ENCODE measurements at places on chromosomes 16 and 17.
A peak's percentile ranks its signal among the peaks of the same experiment; 100 is the strongest.

DNA sequence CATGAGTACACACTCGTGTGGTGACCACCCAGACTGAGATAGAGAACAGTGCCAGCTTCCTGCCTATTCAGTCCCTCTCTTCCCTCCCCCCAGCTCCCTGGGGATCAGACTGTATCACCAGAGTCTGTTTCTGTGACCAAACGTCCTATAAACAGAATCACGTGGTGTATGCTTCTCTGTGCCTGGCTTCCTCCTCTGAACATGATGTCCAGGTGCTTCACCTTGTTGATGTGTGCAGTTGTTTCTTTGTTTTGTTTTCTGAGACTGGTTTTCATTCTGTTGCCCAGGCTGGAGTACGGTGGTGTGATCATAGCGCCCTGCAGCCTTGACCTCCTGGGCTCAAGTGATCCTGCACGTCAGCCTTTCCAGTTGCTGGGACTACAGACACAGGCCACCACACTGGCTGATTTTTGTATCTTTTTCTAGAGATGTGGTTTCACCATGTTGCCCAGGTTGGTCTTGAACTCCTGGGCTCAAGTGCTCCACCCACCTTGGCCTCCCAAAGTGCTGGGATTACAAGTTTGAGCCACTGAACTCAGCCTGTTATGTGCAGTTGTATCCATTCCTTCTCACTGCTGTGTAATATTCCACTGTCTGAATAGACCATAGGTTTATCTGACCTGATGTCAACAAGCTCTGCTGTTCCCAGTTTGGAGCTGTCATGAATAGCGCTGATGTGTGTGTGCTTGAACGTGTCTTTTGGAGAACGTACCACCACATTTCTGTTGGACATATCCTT is 28.9 kb upstream of the PRM1 start:
- H3K27ac ChIP-seq = no peak overlapping the region
- DNase-seq = no peak
- H3K36me3 ChIP-seq = no peaks in the 10 kb centered on the region
- H3K4me1 ChIP-seq = peaks cover 17% of the 10 kb centered on the region
- H3K27me3 ChIP-seq = no peaks in the 10 kb centered on the region

DNA sequence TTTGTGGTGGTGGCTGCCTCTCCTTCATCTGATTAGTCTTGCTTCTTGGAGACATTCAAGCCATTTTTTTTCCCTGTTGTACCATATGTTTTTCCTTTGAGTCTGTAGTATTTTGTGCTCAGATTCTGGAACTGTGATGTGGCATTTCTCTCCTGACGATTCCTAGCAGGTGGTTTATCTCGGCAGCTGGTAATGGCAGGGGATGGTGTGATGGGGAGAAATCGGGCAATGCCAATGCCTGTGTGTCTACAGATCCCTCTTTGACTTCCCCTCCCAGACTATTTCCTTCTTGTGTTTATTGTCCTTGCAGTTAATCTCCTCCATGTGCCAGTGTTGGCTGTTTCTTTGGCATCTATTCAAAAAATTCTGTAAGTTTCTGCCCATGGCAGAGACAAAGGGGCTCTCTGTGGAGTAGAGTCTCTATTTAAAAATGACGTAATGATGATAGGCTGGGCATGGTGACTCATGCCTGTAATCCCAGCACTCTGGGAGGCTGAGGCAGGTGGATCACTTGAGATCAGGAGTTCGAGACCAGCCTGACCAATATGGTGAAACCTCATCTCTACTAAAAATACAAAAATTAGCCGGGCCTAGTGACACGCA is 90.2 kb upstream of the ERCC4 start:
- DNase-seq = no peak
- peaks cover 2% of the 10 kb centered on the region for H3K27me3 ChIP-seq

- no peak for DNase-seq
- peaks cover 52% of the 10 kb centered on the region for H3K27me3 ChIP-seq
- H3K36me3 ChIP-seq = no peaks in the 10 kb centered on the region
- no peak overlapping the region for H3K27ac ChIP-seq
- H3K4me3 ChIP-seq = no peak overlapping the region
- H3K4me1 ChIP-seq = peaks cover 7% of the 10 kb centered on the region
These were observed 2.5 kb downstream of the SLC22A31 start for GRCh38 chr16:89197633-89198416.

DNA sequence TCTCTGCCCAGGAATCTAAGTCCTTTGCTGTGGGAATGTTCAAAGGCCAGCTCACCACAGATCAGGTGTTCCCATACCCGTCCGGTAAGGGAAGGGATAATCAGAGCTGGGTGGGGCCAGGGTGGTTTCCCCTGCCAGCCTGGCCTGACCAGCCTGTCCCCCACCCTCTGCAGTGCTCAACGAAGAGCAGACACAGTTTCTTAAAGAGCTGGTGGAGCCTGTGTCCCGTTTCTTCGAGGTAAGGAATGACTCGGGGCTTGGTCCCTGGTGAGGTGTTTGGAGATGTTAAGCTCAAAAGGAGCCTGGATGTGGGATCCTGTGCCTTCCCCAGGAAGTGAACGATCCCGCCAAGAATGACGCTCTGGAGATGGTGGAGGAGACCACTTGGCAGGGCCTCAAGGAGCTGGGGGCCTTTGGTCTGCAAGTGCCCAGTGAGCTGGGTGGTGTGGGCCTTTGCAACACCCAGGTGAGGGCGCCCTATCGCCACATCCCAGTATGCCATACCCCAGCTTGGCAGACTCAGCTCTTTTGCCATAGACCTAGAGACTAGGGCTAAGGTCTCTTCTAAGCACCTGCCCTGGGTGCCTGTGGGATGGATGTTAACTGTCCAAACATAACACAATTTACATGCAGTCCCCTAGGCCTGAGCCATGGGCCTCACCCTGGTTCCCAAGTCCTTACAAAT is 997 bp downstream of the ACADVL start:
- peak overlapping the region; percentile 61 for H3K27ac ChIP-seq
- peak overlapping the region; percentile 86 for H3K4me3 ChIP-seq
- peaks cover 33% of the 10 kb centered on the region for H3K4me1 ChIP-seq
- peaks cover 7% of the 10 kb centered on the region for H3K36me3 ChIP-seq

- H3K4me3 ChIP-seq = no peak overlapping the region
- peaks cover 3% of the 10 kb centered on the region for H3K27me3 ChIP-seq
- H3K36me3 ChIP-seq = no peaks in the 10 kb centered on the region
These were observed 12.2 kb downstream of the UNC119 start for GRCh38 chr17:28540231-28540630.

DNA sequence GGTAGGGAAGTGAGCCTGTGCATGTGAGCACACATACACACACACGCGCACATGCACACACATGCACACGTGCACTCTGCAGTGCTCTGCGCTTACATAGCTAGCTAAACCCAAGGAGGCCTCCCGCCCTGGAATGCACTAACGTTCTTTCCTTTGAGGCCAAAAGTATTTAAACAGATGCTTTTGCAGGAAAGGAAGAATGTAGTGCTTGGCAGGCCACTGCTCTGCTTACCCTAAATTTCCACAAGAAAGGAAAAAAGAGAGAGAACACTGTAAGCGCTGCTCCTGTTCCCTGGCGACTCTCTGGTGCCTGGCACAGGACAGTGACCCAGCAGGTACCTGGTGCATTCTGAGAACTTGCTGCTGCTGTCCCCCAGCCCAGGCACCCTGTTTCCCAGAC is 31.3 kb upstream of the MRPS23 start:
- H3K27ac ChIP-seq = no peak overlapping the region
- no peak overlapping the region for H3K4me3 ChIP-seq
- H3K4me1 ChIP-seq = no peaks in the 10 kb centered on the region
- no peak for DNase-seq

- H3K36me3 ChIP-seq = no peaks in the 10 kb centered on the region
- H3K27me3 ChIP-seq = no peaks in the 10 kb centered on the region
- no peaks in the 10 kb centered on the region for H3K4me1 ChIP-seq
- H3K4me3 ChIP-seq = no peak overlapping the region
- H3K27ac ChIP-seq = no peak overlapping the region
These were observed 190.3 kb downstream of the RBFOX3 start for GRCh38 chr17:79420318-79421243.

GRCh38 chr17:40949418-40949817 is 12.0 kb upstream of the KRT23 start:
- no peaks in the 10 kb centered on the region for H3K36me3 ChIP-seq
- H3K4me3 ChIP-seq = no peak overlapping the region
- no peak overlapping the region for H3K27ac ChIP-seq

GRCh38 chr17:74089869-74090464 is 113.5 kb upstream of the RPL38 start:
- no peaks in the 10 kb centered on the region for H3K4me1 ChIP-seq
- H3K27ac ChIP-seq = no peak overlapping the region
- no peak overlapping the region for H3K4me3 ChIP-seq
- no peaks in the 10 kb centered on the region for H3K36me3 ChIP-seq
- no peaks in the 10 kb centered on the region for H3K27me3 ChIP-seq
- peak; percentile 13 for DNase-seq

DNA sequence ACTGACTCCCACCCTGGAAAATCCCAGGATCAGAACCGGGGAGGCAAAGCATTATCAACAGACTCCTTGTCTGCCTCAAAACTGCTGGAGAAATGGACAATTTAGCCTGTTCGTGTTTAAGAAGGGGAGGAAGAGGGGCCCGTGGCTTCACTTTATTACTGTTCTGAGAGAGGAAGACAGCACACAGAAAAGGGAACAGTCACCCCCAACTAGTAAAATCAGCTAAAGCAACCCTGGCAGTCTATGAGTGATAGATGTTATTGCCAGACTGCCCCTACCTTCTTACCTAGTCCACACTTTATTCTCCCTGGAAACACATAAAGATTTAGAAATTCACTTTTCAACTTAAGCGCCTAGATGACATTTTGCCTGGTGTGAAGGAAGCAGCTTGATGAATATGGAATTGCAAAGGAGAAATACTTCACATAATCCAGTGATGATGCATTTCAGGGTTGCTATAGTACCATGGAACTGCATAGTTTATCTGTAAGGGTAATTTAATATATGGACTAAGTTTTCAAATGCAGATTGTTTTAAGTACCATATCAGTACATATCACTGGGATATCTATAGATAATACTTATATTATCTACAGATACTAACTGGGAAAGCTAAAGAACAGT is 36.9 kb upstream of the TRAP1 start:
- no peaks in the 10 kb centered on the region for H3K27me3 ChIP-seq
- peaks cover 79% of the 10 kb centered on the region for H3K36me3 ChIP-seq
- H3K4me3 ChIP-seq = no peak overlapping the region

GRCh38 chr16:13958474-13958873 is 38.5 kb downstream of the ERCC4 start:
- H3K4me3 ChIP-seq = no peak overlapping the region
- no peaks in the 10 kb centered on the region for H3K27me3 ChIP-seq
- H3K4me1 ChIP-seq = no peaks in the 10 kb centered on the region
- no peaks in the 10 kb centered on the region for H3K36me3 ChIP-seq
- no peak overlapping the region for H3K27ac ChIP-seq
- DNase-seq = no peak

GRCh38 chr17:59433586-59433985 is 102.1 kb downstream of the YPEL2 start:
- peaks cover 2% of the 10 kb centered on the region for H3K27me3 ChIP-seq
- DNase-seq = no peak
- H3K4me1 ChIP-seq = peaks cover 3% of the 10 kb centered on the region
- no peaks in the 10 kb centered on the region for H3K36me3 ChIP-seq
- no peak overlapping the region for H3K27ac ChIP-seq

GRCh38 chr16:16154281-16154951 is 68.9 kb downstream of the ABCC6 start:
- H3K4me3 ChIP-seq = no peak overlapping the region
- H3K4me1 ChIP-seq = no peaks in the 10 kb centered on the region
- H3K36me3 ChIP-seq = no peaks in the 10 kb centered on the region
- no peak for DNase-seq
- H3K27ac ChIP-seq = no peak overlapping the region

DNA sequence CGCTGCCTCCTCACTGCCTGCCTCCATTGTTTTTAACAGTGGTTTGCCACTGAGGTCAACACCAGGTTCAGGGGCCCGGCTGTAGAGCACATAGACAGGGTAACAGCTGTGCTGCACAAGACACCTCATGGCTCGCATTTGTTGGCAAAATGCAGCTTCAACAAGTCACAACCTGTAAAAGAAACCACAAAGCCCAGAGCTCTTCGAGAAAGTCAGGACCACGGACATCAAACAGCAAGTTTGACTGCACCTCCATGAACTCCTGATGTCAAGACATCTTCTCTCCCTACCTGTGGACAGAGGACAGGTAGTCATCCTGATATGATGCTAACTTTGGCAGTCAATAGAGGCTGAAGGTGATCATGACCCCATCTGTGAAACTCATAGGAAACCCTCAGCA is 142.4 kb upstream of the SOX9 start:
- no peak overlapping the region for H3K4me3 ChIP-seq
- no peaks in the 10 kb centered on the region for H3K4me1 ChIP-seq
- no peaks in the 10 kb centered on the region for H3K36me3 ChIP-seq
- H3K27me3 ChIP-seq = no peaks in the 10 kb centered on the region
- DNase-seq = no peak
- H3K27ac ChIP-seq = no peak overlapping the region

DNA sequence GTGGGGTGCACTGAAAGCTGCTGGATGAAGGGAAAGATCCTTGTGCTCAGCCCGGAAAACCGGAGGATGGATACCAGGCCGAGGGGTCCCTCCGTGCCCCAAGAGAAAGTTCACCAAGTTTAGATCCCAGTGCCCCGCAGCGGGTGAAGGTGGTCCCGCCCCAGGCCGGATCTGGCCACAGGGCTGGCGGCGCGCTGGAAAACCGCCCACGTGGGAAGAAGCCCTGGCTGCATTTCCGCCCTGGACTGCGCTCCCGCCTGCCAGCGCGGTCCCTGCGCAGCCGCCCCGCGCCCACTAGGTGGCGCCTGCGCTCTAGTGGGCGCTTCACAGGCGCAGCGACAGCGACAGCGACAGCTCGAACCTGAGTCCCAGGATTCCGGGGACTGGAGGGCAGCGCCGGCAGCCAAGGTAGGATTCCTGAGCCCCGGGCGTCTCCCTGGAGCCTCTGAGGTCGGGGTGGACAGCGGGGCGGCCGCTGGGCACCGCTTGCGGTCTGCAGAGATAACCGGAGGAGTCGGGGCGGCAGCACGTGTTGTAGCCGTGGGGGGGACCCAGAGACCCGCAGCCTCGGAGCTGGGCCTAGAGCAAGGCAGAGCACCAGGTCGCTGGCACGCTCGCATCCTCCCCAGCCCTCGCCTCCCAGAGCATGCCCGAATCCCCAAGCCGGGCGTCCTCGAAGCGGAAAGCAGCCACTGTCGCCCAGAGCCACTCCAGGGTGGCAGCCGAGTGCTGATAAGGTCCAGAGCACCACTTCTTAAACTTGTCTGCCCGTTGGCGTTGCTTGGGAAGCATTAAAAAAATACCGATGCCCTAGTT is at the start of gene CHD9:
Gene CHD9 (plus strand): TSS at position 322 of the 816 bp plus-strand sequence. CDS start 101,099 bp downstream, outside the sequence.
- no peaks in the 10 kb centered on the region for H3K27me3 ChIP-seq
- H3K4me3 ChIP-seq = peak within 1 kb of the TSS; percentile 88
- H3K27ac ChIP-seq = peak within 1 kb of the TSS; percentile 57

GRCh38 chr16:13766334-13766733 is 153.6 kb upstream of the ERCC4 start:
- DNase-seq = no peak
- H3K27ac ChIP-seq = no peak overlapping the region
- H3K4me1 ChIP-seq = no peaks in the 10 kb centered on the region
- no peaks in the 10 kb centered on the region for H3K27me3 ChIP-seq
- H3K36me3 ChIP-seq = no peaks in the 10 kb centered on the region

GRCh38 chr16:709566-710499 is 4.2 kb upstream of the FBXL16 start:
- peaks cover 77% of the 10 kb centered on the region for H3K27me3 ChIP-seq
- no peaks in the 10 kb centered on the region for H3K4me1 ChIP-seq

- no peaks in the 10 kb centered on the region for H3K36me3 ChIP-seq
- peaks cover 2% of the 10 kb centered on the region for H3K4me1 ChIP-seq
- no peak for DNase-seq
- no peak overlapping the region for H3K4me3 ChIP-seq
These were observed 178.6 kb upstream of the TNRC6C start for GRCh38 chr17:77779711-77780539.
